Activated T-helper 1 cell treated with anti-CD3 and anti-CD28 coated beads, Interleukin-2, amount 50 U/mL, for 16 hours (primary cell): ENCODE measurements at places on chromosomes 1 and 21.

DNA sequence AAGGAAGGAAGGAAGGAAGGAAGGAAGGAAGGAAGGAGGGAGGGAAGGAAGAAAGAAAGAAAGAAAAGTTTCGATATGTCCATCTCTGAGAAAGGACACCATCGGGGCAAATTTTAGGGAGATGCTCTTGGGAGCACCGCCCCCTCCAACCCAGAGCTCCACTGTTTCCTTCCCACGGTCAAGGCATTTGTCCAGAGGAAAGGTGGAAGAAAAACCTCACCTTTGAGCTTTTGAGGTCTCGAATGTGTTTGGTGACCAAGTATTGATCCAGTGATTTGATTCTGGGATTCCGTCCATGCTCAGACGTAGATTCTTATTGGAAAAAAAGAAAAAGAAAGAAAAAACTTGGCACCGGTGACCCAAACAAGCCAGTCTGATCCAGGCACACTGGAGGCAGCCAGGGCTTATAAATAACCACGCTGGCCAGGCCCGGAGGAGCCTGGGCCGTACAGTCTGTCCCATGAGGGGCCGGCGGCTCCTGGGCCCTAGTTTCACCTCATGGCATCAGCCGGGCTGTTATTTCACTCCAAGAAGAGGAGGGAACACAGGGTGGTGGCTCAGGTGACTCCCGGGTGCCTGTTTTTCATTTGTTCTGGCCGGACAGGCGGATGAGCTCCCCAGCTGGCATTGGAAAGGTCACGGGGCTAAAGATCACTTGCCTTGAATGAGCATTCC lies 36.1 kb upstream of the SLC25A33 start:
- DNase-seq = no peak

DNA sequence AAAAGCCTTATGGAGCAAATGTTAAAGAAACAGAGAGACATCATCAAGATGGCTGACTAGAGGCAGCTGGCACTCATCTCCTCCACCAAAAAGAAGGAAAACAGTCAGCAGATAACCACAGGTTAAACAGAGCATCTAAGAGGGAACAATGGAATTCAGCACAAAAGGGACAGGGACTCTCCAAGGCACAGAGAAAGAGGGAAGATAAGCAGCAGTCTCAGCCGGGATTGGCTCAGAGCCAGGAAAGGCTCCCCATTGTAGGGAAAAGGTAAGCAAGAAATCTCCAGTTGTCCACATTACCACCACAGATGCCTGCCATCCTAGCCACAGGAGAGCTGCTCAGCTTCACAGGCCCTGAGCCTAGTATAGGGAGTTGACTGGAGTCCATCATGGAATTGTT lies 605.5 kb downstream of the SMYD3 start:
- no peak for DNase-seq

DNA sequence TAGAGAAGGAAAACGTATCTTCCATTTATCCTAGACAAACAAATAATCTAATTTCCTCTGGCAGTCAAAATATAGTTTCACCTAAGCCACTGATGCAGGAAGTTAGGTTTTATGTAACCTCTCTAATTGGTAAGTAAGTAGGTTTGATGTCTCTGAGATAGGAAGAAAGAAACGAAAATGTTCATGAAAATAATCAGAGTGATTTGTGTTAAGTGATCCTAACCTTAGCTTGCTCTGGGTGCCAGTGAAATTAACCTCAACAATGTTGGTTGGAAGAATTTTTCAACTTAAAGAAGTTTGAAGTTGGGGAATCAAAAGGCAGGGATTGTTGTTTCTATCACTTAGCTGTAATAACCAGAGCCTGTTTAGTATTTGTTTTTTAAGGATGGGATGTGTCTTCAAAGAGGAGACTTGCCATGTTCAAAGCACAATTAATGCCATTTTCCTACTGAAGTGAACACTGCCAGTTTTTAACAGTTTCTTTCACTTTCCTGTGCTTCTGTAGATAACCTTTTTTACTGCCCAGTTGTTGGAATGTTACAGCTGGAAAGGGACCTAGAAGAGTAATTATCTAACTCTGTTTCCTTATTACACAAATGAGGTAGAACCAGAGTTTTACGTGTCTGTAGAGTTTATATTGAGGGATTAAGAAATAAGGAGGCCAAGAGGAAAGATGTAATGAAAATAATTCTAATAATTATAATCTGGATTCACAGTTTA lies 18.4 kb downstream of the HIPK1 start:
- no peak for DNase-seq

- no peak for DNase-seq
Observed at GRCh38 chr1:223707256-223708000, 4.9 kb upstream of the CAPN2 start.

DNA sequence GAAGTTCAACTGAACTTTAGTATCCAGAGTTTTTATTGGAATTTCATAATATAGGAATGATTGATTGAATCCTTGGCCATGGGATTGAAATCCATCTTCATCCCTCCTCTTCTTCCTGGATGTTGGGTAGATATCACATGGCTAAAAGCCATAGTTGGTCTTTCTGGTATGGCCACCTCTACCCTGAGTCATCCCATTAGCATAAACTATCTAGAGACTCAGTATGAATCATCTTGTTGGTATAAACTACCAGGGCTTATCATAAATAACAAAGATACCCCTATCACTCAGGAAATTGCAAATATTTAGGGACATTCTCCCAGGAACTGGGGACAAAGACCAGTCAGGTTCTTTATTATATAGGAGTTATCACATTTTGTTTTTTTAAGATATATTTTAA lies 21.2 kb upstream of the ZP4 start:
- no peak for DNase-seq

GRCh38 chr1:83588140-83588539 lies 410.8 kb downstream of the TTLL7 start:
- no peak for DNase-seq
